Hepatic stellate cell (primary cell): ENCODE measurements at places on chromosomes 2 and 18.

GRCh38 chr18:58288921-58289797, 245.1 kb downstream of the NEDD4L start:
- no peak for DNase-seq

DNA sequence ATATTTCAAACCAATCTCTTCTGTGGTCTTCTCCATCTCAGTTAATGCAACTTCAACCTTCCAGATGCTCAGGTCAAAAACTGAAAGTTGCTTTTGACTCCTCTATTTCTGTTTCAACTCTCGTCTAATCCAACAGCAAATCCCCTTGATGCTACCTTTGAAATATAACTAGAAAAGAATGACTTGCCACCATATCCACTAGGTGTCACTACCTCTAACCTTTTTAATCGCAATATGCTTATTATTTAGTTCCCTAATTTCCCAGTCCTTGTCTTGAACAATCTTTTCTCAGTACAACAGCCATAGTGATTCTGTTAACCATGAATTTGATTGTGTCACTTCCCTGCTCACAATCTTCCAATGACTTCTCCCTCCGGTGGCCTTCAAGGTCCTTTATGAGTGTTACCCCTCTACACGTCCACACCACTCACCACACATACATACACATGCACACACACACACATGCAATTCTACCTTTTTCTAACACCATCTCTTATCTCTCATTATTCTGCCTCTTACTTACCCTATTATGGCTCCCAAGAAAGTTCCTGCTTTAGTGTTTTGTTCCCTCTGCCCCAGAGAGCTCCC, 245.5 kb upstream of the KCNJ3 start:
- DNase-seq: no peak

GRCh38 chr2:241232736-241233575, 44.5 kb downstream of the ANO7 start:
- no peak for DNase-seq

DNA sequence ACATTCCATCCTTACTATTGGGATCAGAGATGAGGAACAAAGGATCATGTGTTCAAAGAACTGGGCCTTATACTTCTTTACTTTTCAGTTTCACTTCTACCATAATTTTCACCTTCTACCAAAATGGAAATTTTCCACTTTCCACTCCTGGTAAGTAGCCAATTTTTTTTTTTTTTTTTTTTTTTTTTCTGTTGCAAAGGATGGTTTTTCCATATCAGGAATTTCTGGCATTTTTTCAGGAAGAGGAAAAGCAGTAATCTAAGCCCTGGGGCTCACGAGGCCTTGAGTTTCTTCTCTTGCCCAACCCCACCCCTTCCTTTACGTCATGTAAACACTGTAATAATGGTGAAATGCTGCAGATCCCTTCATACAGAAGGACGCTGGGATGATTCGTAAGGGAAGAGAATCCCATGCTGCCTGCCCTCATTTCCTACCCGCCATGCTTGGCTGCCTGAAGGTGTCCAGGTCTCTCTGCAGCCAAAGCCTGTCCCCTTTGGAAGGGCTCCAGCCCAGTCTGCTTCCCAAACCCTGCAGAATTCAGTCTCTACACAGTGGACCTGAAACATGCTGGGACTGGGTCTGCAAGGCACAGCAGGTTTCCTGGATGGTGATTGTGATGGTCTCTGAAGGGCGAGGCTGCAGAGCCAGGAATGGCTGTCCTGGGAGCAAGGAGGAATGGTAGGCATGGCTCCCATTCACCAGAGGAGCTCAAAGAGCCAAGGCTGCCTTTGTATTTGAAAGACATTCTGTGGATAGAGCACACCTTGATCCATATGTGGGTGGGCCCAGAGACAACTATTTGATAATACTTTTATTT, 57.0 kb downstream of the EFR3B start:
- DNase-seq: no peak

- DNase-seq: no peak
Observed at GRCh38 chr2:113964436-113964835, 74.5 kb downstream of the ACTR3 start.

- DNase-seq: no peak
Observed at GRCh38 chr18:60196836-60197606, 175.6 kb downstream of the MC4R start.

DNA sequence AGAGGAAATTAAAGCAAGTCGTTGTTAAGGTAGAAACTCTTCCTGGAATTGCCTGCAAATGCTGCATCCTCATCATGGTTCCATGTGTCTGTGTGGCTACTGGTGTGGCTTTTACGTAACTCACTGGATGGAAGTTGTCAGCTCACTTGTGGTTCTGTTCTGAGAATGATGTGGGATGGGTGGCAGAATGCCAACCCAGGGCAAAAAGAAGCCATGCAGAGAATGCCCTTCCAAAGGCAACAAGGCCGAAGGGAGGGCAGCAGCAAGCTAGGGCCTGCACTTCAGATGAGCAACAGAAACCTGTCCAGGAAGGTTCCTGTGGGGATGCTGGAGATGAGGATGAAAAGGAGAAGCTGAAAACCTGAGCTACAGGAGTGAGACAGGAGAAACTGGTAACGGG, 10.4 kb upstream of the NAPG start:
- no peak for DNase-seq
